ENCODE measurements at places on chromosomes 11 and 22. TPM values are rescaled to one million over a fixed set of nuclear protein-coding genes. Genes with fewer than 3 reads are reported as not detected.

DNA sequence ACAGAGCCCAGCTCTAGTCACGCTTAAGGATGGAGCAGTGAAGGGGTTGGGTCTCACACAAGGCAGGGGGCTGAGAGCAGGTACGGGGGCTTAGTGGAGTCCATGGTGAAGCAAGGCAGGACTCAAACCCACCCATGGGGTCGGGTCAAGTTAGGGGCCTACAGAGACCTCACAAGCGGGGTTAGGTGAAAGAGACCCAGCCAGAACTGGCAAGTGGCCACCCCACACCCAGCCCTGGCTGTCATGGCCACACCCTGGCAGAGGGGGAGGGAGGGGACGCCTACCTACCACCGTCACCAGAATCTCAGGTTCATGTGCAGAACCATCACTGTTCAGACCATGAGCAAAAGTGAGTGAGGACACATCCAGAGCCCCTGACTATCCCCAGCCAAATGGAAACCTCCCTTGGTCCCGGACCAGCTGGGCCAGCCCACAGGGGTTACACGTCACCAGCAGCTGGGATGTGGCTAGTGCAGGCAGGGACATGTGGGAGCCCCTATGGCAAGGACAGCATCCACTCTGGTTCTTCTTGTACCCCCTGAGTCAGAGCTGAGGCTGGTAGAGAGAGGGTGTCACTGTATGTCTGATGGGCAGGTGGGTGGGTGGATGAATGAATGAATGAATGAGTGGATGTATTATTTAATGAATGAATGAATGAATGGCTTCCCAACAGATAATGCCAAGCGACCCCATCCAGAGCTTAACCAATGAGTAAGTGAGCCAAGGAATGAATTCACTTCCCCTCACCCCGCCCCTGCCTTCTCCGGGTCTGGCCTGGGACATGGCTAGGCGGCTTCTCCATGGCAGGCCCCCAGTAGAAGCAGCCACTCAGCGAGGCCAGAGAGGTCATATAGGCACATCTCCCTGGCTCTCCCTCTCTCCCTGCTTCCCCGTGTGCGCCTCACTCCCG is 681.6 kb downstream of the TBC1D22A start:
- H3K27me3 ChIP-seq, result no peaks in the 10 kb centered on the region
- no peak for DNase-seq
- peaks cover 11% of the 10 kb centered on the region for H3K4me1 ChIP-seq
- no peak overlapping the region for H3K27ac ChIP-seq
- no peaks in the 10 kb centered on the region for H3K36me3 ChIP-seq

Gene VPREB1
- 0.18 TPM for total RNA-seq

DNA sequence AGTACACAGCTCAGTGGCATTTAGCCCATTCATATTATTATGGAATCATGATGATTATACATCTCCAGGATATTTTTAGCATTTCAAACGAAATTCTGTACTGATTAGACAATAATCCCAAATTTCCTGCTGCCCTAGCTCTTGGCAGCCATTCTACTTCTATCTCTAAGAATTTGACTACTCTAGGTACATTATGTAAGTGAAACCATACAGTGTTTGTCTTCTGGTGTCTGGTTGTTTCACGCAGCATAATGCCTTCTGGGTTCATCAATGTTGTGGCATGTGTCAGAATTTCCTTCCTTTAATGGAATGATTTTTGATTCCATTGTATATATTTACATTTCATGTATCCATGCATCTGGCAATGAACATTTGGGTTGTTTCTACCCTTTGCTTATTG is 517.7 kb downstream of the ETS1 start:
- no peaks in the 10 kb centered on the region for H3K4me1 ChIP-seq
- no peaks in the 10 kb centered on the region for H3K36me3 ChIP-seq
- DNase-seq, result peak; percentile 7
- H3K27me3 ChIP-seq, result no peaks in the 10 kb centered on the region

Gene GSTT2B
- total RNA-seq, result 4.5 TPM

Gene EFCAB6
- total RNA-seq, result 1.5 TPM

DNA sequence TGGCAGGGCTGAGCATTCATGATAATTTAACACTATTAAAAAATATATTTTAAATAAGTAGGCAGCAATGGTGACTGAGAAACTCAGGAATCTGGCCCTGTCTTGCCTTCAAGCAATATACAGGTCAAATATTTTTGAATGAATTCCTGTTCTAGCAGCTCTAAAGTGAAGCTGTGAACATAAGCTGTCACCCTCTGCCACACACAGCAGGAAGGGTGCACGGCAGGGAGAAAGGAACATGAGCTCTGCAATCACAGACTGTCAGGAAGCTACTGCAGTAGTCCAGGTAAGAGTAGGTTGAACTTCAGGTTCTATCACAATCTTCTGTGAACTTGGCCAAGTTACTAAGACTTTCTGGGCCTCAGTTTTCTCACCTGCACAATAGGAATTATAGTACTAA is 114.8 kb downstream of the SERGEF start:
- no peak for DNase-seq
- H3K4me1 ChIP-seq, result peaks cover 6% of the 10 kb centered on the region
- no peak overlapping the region for H3K27ac ChIP-seq
- H3K4me3 ChIP-seq, result no peak overlapping the region
- no peaks in the 10 kb centered on the region for H3K36me3 ChIP-seq

Gene RTN4RL2
- total RNA-seq, result 2.0 TPM

DNA sequence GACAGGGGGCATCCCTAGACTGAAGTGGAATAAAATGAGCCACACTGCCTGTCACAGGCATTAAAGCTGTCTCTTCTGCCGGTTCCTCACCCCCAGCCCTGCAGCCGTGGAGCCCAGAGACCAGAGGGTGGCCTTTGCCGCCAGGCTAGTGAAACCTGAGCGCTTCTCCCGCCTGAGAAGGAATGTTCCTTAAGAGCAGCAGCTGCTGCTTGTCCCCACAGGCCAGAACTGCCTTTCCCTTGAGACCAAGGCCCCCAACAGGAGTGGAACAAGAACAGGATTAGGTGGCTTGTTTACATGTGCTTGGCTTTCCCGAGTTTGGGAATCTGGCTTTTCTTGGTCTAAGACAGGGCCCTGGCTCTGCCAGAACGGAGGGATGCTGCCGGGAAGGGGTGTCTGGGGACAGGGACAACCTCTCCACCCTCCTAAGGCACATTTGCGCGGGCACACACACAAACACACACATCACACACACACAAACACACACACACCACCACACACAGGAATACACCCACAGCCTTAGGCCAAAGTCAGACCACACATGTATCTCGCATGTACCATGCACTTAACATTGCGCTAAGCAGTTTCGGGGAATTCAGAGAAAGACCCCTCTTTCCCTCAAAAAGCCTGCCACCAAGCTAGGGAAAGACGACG is 91.8 kb downstream of the FEZ1 start:
- no peak overlapping the region for H3K4me3 ChIP-seq
- H3K36me3 ChIP-seq, result peaks cover 38% of the 10 kb centered on the region
- peaks cover 85% of the 10 kb centered on the region for H3K4me1 ChIP-seq
- H3K27me3 ChIP-seq, result no peaks in the 10 kb centered on the region
- peak overlapping the region; percentile 85 for H3K27ac ChIP-seq
- DNase-seq, result peak; percentile 80

Gene YPEL4
- 0.53 TPM for total RNA-seq

GRCh38 chr11:65538915-65539743 is 14.2 kb downstream of the SCYL1 start:
- DNase-seq, result no peak
- H3K36me3 ChIP-seq, result peaks cover 52% of the 10 kb centered on the region
- no peaks in the 10 kb centered on the region for H3K27me3 ChIP-seq
- no peak overlapping the region for H3K4me3 ChIP-seq
- peaks cover 25% of the 10 kb centered on the region for H3K4me1 ChIP-seq

Gene MMP26
- not detected for total RNA-seq

GRCh38 chr22:26792522-26792921 is 135.1 kb downstream of the MIAT start:
- H3K4me3 ChIP-seq, result no peak overlapping the region
- DNase-seq, result no peak
- H3K4me1 ChIP-seq, result no peaks in the 10 kb centered on the region

GRCh38 chr22:28894334-28894733 is 11.0 kb downstream of the ZNRF3 start:
- no peak overlapping the region for H3K27ac ChIP-seq
- H3K4me3 ChIP-seq, result no peak overlapping the region
- H3K4me1 ChIP-seq, result no peaks in the 10 kb centered on the region

Gene RBM4B
- 26.7 TPM for total RNA-seq

DNA sequence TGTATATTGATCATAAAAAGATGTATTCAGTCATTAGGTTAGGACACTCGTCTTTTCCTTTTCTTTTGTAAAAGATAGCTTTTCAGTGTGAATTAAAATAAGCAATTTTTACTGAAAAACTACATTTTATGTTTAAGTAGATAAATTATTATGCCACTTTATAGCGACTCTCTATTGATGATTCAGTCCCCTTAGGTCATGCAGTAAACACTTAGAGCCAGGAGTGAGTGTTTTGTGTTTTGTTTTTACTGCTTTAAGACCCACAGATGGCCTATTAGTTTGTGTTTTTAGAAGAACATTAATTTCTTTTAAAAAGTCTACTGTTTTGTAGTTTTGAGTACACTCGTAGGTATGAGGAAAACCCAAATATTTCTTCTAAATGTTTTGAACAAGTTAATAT is 86.6 kb downstream of the YAP1 start:
- H3K27me3 ChIP-seq, result no peaks in the 10 kb centered on the region
- DNase-seq, result no peak
- H3K36me3 ChIP-seq, result no peaks in the 10 kb centered on the region
- no peak overlapping the region for H3K4me3 ChIP-seq
- H3K27ac ChIP-seq, result no peak overlapping the region

Gene GAS2
- 78.6 TPM for total RNA-seq

DNA sequence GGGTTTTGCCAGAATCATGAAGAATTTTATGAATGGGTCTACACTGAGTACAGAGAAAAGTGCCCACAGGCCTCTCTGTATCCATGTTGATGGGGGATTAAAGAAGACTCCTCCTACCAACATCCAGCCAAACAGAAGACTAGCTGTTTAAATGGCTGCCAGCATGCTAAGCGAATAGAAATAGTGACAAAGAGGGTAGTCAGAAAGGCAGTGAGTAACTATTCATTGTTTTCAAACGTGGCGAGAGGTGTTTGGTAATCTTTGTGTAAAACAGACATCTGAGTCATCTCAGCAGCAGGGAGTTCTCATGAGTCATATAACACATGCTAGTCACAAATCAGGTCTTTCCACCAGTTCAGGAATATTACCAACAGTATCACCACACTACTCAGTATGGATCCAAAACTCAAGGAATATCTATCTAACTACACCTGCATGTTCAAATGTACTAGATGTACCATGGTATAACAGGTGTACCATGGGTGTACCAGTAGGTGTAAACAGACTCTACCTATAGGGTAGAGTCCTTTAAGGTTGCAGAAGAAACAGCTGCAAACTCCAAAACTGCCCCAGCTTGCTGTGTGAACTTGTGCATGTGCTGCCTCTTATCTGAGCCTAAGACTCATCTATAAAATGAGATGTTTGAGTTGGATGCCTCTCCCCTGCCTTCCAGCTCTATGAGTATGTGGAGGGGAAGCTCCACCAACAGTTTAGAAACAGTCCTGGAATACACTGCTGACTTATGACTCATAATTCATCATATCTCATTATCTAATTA is 82.0 kb downstream of the SLC1A2 start:
- H3K4me1 ChIP-seq, result no peaks in the 10 kb centered on the region
- H3K27me3 ChIP-seq, result no peaks in the 10 kb centered on the region
- H3K27ac ChIP-seq, result no peak overlapping the region
- H3K4me3 ChIP-seq, result no peak overlapping the region
- H3K36me3 ChIP-seq, result no peaks in the 10 kb centered on the region
- DNase-seq, result no peak

GRCh38 chr11:125374398-125374797 is 121.7 kb downstream of the FEZ1 start:
- peak overlapping the region; percentile 92 for H3K27ac ChIP-seq
- DNase-seq, result no peak
- peaks cover 13% of the 10 kb centered on the region for H3K36me3 ChIP-seq
- H3K4me3 ChIP-seq, result no peak overlapping the region
- H3K4me1 ChIP-seq, result peaks cover 78% of the 10 kb centered on the region
- H3K27me3 ChIP-seq, result peaks cover 5% of the 10 kb centered on the region

DNA sequence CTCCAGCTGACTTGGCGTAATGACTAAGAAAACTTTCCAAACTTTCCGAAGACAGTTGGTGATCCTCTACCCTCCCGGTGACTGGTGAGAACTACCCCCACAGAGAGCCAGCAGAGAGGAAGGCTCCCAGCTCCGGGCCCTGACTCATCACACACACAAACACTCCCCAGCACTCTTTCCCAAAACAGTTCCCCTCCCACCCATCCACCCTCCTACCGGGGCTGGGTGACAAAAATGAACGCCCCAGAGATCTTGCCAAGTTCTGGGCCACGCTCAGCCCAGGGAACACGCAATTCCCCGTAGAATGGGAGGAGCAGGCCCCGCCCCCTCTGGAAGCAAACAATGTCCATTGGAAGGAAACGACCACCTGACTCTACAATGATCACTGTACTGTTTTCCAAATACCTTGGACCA is 21.3 kb upstream of the JAM3 start:
- H3K4me3 ChIP-seq, result no peak overlapping the region
- peaks cover 16% of the 10 kb centered on the region for H3K27me3 ChIP-seq
- no peak overlapping the region for H3K27ac ChIP-seq
- no peaks in the 10 kb centered on the region for H3K36me3 ChIP-seq

All from muscle of leg (tissue), 16 donors.